NCI-H1694 (cell line): ENCODE measurements at places on chromosomes 3 and 15.

DNA sequence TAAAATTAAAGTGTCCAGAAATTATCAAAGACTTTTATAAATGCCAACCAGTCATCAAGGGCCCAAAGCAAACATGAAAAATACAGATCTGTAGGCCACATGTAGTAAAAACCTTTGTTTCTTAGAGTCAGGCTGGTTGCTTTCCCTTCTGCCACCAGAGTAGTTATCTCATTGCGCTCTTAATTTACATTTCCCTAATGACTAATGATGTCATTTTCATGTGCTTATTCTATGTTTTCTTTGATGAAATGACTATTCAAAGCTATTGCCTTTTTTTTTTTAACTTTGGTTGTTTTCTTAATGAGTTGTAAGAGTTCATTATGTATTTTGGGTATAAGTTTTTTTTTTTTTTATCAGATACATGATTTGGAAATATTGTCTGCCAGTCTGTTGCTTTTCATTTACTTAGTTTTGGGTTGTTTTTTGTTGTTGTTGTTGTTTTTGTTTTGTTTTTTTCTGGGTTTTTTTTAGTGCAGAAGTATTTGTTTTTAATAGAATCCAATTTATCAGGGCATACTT lies 140.6 kb downstream of the HCN4 start:
- DNase-seq: no peak

DNA sequence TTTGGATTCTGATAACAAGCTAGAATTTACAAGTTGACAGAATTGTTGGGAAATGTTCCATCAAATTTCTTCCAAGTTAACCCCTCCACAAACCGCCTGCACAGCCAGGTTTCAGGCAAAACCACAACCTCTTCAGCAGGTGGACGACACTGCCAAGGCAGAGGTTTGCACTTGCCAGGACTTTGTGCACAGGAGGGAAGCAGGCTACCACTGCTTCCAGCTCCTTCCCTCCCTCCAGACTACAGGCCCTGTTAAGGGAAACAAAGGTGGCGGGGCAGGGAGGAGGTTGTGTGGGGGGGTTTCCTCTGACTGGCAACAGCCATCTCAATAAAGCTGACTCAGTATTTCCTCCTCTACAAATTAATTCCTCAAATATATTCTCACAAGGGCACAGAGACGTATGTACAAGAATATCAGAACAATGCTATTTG lies 42.2 kb downstream of the TBC1D2B start:
- DNase-seq: no peak

GRCh38 chr3:23325466-23326065 lies 122.4 kb downstream of the UBE2E2 start:
- no peak for DNase-seq

GRCh38 chr3:89923921-89924610 lies 816.6 kb downstream of the EPHA3 start:
- no peak for DNase-seq

GRCh38 chr15:90592131-90592881 lies 62.6 kb downstream of the CRTC3 start:
- DNase-seq: no peak

GRCh38 chr3:14583548-14584091 lies 43.5 kb upstream of the GRIP2 start:
- DNase-seq: peak; percentile 23

DNA sequence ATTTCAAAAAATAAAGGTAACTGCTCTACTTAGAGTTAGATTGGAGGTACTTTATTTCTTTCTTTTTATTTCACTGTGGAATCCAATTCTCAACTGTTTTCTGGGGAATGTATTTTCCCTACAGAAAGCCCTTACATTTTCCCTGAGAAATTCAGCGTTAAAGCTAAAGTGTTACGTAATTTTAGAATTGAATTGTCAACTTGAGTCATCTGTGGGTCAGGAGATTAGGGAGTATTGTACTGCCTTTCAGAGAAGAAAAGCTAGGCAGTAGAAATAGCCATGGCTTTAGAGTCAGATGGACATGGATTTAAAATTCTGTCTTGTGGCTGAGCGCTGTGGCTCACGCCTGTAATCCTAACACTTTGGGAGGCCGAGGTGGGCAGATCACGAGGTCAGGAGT lies 728.6 kb downstream of the ROBO1 start:
- no peak for DNase-seq

DNA sequence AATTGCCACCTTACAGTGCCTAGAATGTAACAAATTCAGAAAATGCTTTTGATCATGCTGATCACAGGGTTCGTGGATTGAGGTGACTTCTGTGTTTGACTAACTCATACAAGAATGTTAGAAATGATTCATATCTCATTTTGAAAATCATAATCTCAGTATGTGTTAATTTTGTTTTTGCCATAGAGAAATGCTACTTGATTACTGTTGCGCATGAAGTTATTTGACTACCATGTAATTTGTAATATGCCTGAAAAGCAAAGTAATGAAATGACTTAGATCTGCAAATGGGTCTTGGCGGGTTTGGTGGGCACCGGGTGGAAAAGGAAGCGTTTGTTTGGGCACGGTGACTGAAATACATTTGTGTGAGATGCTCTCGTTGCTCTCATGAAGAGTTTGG lies 173.6 kb upstream of the BHLHE40 start:
- no peak for DNase-seq

DNA sequence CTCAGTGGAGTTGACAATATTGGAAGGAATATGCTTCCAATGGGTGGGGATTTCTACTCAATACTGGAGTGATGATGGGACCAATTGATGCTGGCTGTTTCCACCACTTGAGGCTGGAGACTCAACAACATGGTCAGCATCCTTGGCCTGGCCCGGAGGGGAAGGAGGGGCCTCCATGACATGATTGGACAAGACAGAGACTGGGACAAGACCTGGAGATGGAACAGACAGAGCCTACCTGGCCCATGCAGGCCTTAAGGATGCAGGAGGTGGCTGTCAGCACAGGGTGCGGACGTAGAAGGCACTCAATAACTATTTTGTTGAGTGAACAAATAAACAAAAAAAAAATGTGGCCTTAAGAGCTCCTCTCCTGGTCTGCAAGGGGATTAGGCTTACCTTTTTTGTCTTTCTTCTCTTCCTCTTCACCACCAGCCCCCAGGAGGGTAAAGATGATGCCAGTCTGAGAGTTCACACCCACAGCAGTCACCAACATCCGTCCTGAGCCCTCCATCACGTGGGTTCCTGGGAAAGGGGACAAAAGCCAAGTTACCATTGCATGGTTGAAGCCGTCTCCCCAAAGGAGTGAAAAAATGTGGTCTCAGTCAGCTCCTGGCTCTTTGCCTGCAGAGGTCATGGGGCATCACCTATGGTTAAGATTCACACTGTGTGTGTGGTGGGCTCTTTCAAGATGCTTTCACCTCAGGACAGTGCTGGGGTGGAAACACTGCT lies 67.1 kb upstream of the SEC13 start:
- no peak for DNase-seq

DNA sequence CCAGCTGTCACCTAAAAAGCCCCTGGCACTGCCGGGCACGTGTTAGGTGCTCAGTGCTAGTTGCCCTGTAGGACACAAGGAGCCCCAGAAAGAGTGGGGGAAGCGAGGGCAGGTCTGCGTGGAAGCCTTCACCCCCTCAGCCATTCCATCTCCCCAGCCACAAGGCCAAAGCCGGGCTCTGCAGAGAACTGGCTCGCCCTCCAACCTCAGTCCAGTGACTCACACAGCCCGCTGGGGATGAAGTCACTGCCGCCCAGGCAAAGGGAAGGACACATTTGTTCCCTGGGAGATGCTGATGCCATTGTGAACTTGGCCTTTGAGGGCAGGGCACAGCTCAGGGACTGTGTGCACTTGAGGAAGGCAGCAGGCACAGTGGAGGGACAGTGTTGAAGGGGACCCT lies 48.1 kb downstream of the IQSEC1 start:
- no peak for DNase-seq

DNA sequence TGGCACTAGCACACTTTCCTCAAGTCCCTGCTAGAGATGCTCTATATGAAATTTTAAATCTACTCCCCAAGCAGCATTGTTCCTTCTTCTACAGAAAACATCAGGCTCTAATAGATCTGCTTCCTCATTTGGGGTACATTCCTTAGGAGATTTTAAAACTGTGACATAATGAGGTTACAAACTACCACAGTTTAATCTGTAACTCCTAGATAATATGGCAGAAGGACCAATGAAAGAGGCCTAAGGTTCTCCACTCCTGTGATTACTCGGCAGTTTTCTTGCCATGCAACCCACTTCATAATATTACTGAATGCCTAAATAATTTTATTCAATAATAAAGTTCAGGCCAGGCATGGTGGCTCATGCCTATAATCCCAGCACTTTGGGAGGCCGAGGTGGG lies 16.1 kb downstream of the ZNF106 start:
- DNase-seq: no peak

GRCh38 chr3:127568586-127568985 lies 21.9 kb downstream of the TPRA1 start:
- no peak for DNase-seq

DNA sequence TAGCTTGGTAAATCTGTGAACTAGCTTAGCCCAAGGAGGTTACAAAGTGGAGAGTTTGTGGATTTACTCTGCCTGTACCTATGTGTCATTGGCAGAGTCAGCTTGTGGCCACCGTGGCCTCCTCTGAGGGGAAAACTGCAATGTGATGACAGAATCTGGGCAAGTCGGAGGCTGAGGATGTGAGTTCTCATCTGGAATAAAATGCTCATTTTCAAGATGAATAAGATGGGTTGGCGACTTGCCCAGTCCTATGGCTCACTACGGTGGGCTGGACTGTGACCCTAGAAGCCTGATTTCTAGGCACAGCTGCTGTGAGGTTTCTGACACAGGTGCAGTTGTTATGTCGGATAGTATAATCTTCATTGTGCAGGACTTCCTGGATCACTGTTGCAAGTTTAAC lies 83.7 kb downstream of the ETV5 start:
- DNase-seq: no peak

GRCh38 chr3:39910826-39911464 lies 101.5 kb downstream of the MYRIP start:
- no peak for DNase-seq

DNA sequence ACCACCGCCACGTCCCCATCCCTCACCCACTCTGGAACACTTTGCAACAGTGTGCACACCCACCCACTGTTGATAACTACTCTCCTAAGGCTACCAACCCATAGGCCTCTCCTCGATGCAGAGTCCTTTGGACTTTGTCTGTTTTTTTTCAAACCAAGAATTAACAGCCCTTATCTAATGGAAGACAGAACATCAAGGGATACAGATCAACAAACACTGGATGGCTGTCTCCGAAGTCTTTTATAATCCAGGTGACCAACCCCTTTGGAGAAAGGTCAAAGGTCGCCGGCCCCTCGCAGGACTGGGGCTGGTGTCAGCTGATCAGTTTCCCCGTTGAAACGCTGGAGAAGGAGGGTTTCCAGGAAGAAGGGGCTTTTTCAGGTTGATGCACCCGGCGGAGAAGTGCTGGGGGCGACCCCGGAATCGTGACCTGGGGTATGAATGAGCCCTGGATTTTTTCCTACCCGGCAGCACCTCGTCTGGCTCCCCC lies 532 bp downstream of the B4GALT4 start:
- DNase-seq: no peak

- DNase-seq: peak; percentile 5
These were observed 8.6 kb upstream of the STX19 start for GRCh38 chr3:94036909-94037507.

DNA sequence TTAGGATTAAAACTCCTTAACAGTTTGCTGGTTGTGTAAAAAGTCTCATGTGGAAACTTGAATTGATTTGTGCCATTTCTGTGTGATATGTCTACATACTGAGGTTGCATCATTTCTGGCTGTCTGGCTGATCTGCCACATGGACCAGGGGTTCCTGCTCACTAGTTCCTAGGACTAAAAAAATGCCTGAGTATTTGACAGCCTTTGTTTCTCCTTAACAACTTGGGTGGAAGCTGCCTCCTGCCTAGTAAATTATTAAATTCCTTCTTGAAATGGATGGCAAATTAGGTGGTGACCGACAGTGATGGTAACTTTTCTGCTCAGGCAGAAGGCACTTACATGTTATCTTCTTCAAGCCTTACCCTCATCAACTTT lies 226.9 kb upstream of the MRPL3 start:
- DNase-seq: no peak

DNA sequence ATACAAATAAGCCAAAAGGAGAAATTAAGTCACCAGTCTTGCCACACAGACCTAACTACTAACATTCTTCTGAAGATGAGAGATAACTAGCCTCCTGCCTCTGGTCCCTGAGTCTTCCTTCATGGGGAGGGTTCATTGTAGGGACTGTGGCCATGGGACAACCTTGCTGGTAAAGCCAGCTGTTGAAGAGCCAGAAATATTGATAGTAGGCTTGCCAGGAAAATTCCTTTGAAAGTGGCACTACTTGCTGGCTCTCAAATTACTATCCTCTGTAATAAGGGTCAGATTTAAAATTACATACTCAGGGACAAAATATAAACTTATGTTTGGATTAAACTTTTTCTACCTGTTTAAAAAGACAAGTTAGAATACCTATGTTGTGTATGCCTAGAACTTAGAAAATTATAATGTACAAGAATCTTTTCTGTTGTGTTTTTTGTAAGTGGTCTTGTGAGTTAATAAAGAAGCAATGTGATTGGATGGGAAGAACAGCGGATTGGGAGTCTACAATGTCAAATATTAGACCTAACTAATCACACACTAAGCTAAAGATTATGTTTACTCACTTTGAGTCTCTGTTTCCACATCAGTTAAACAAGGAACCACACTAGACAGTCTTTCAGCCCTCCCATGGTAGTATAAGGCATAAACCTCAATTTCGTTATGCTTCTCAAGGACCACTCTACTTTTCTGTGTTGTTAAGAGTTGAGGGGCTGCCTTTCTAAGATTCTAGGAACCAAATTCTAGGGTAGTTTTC lies 60.0 kb upstream of the TRIM71 start:
- no peak for DNase-seq

DNA sequence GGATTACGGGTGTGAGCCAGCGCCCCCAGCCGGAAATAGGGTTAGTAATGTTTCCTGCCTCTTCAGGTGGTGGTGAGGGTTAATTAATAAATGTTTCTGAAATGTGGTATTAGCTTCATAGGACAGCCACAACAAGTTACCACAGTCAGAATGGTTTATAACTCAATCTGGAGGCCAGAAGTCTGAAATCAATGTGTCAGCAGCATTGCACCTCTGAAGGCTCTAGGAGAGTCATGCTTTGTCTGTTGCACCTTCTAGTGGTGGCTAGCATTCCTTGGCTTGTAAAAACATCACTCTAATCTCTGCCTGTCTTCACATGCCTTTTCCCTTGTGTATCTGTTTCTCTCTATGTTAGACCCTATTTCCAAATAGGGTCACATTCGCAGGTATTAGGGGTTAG lies 7.8 kb upstream of the RPSA start:
- no peak for DNase-seq

- DNase-seq: no peak
These were observed 639 bp downstream of the FOXP1 start for GRCh38 chr3:71582612-71583565.

GRCh38 chr3:123239756-123240155 lies 38.0 kb downstream of the SEC22A start:
- DNase-seq: no peak
